ENCODE measurements at places on chromosomes 7 and 10.

GRCh38 chr7:437329-438251, 82.1 kb downstream of the PDGFA start:
- ATAC-seq = no peak

GRCh38 chr10:104574838-104575237, 66.3 kb upstream of the SORCS3 start:
- ATAC-seq = peak; percentile 83

DNA sequence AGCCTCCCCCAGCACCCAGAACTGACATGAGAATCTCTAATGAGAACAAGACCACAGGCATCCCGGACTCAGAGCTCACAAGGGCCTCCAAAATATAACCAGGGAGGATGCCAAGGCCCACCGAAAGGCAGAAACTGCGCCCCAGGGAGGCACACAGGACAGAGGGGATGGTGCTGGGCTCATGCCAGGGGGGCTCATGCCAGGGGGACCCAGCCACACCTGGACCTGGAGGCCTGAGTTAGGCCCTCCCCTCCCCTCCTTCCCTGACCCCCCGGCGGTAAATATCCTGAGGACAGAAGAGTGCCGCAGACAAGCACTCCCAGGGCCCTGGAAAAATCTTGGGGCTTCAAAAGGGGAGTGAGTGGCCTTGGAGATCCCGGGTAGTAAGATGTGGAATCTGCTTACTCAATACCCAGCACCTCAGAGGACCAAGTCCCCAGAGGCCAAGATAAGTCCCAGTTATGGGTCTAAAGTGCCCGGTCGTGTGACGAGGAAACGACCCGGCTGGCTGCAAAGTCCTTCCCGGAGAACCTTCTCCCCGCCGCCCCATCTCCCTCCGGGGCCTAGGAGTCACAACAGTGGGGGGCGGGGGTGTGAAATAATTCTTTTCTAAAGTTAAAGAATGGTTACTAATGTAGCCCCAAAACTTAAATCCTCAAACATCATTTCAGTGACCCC, 11.9 kb downstream of the PDGFA start:
- ATAC-seq = no peak

GRCh38 chr7:134778941-134779740, at the start of gene CALD1:
TSS of gene CALD1 (plus strand) at chr7:134779634. CDS start at chr7:134867734, 88,100 bp downstream.
- ATAC-seq = peak; percentile 89

DNA sequence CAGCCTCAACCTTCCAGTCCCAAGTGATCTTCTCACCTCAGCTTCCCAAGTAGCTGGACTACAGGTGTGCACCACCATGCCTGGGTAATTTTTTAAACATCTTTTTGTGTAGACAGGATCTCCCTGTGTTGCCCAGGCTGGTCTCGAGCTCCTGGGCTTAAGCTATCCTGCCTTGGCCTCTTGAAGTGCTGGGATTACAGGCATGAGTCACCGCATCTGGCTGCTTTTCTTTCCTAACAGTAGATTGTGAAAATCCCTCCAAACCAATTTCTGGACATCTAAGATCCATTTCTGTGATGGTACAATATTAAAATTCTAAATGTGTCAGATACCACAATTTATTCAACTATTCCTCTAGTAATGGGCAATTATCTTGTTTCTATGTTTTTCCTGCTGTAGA, 38.7 kb downstream of the RAB18 start:
- ATAC-seq = no peak

DNA sequence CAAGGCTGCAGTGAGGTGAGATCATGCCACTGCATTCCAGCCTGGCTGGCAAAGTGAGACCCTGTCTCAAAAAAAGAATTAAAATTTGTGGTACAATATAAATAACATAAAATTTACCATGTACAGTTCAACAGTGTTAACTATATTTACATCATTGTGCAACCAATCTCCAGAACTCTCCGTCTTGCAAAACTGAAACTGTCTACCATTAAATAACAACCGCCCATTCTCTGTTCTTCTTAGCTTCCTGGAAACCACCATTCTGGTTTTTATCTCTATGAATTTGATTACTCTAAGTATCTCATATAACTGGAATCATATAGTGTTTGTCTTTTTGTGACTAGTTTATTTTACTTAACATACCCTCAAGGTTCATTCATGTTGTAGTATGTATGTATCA, 167.6 kb downstream of the AUTS2 start:
- no peak for ATAC-seq

DNA sequence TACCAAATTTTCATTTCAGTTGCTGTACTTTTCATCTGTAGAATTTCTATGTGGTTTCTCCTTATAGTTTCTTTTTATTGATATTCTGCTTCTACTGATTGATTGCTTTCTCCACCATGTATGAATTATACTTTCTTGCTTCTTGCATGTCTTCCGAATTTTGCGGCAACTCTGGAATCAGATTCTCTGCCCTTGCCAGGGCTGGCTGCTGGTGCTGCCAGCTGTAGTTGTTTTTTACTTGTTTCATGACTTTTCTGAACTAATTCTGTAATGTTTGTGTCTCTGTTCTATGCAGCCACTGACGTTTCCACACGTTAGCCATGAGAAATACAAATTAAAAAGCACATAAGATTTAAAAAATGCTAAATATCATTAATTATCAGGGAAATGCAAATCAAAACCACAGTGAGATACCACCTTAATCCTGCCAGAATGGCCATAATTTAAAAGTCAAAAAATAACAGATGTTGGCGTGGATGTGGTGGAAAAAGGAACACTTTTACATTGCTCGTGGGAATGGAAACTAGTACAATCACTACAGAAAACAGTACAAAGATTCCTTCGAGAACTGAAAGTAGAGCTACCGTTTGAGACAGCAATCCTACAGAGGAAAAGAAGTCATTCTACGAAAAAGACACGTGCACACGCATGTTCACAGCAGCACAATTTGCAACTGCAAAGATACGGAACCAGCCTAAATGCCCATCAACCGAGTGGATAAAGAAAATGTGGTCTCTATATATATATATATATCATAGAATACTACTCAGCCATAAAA, 51.5 kb downstream of the MAD1L1 start:
- no peak for ATAC-seq

- no peak for ATAC-seq
These were observed 171.5 kb upstream of the SP4 start for GRCh38 chr7:21256310-21256877.

DNA sequence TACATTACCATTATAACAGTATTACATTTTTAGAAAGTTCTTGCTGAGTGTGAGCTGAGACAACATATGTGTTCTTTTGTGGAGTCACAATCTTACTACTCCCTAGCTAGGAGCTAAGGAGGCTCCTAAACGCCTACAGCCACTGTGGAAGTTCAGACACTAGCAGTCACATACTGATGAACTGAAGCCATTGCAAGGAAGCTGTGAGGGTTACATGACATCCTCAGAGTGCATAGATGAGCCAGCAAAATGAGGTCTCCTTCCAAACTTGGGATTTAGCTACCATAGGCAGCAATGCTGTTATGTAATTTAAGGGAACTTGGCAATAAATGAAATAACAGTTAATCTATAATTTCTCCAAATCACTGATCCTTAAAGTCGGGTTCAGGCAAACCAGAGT, 10.8 kb upstream of the ST7 start:
- no peak for ATAC-seq

- ATAC-seq = no peak
These were observed 265.1 kb downstream of the CCSER2 start for GRCh38 chr10:84593506-84593905.

GRCh38 chr10:49008505-49009198, 69.0 kb upstream of the LRRC18 start:
- peak; percentile 50 for ATAC-seq

DNA sequence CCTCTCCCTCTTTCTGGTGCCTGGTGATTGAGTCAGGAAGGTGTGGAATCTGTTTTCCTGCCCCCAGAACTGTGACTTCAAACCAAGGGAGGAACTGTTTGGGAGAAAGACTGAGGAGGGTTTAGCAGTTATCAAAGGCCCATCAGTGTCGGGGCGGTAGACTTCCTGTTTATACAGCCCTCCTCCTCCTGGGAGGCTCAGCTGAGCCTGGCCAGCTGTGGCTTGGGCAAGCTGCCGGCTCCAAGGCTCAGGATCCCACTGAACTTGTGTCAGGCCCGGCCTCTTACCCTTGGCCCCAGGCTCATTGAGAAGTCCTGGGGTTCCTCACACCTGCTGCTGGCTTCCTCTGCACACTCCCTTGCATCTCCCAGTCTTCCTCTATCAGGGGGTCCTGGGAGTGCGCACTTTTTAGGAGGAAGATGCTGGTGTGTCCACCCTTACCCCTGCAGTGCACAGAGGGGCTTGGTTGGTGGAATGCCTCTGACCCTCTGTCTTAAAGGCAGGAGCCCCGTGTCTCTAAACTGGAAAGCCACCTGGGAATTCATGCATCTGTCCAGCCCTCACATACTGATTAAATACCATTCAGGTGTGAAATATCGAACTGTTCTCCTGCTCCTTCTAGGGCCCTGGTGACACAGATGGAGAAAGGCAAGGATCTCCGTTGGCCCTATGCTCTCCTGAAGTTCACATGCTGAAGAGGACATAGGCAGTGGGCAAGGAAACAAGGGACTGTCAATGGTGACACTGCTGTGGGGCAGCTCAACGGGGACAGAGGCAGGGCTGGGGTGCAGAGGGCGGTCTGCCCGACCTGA, 32.4 kb downstream of the CXCL12 start:
- peak; percentile 49 for ATAC-seq

DNA sequence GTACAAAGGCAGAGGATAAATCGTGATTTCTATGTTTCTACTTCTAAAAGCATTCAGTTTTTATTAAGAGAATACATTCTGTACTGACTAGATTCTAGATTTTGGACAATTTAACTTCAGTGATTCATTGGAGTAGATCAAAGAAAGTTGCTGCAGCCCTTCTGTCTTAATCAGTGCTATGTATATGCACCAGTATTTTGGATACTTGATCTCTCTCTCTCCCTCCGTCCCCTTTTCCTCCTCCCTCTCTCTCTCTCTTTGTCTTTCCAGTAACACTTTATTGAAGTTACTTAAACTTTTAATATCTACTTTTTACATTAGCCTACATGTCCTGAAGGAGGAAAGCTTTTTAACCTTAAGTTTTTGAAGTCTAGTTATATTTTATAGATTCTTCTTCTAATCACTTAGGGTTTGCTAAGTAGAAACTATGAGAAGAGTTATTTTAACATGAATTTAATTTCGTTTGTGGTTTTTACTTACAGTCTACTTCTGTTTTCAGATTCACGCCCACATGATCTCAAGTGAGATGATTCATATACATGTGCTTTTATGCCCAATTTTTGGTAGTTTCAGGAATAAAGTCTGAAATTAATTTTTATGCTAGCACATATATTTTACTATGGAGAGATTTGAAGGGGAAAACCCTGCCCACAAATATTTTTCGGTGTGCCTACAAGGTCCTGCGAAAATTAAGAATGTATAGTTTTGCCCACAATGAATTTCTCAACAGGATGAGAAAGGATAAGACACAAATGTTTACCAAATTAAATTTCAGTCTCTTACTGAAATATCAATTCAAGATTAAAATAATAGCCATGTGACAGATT, 9.1 kb downstream of the MDFIC start:
- peak; percentile 37 for ATAC-seq

DNA sequence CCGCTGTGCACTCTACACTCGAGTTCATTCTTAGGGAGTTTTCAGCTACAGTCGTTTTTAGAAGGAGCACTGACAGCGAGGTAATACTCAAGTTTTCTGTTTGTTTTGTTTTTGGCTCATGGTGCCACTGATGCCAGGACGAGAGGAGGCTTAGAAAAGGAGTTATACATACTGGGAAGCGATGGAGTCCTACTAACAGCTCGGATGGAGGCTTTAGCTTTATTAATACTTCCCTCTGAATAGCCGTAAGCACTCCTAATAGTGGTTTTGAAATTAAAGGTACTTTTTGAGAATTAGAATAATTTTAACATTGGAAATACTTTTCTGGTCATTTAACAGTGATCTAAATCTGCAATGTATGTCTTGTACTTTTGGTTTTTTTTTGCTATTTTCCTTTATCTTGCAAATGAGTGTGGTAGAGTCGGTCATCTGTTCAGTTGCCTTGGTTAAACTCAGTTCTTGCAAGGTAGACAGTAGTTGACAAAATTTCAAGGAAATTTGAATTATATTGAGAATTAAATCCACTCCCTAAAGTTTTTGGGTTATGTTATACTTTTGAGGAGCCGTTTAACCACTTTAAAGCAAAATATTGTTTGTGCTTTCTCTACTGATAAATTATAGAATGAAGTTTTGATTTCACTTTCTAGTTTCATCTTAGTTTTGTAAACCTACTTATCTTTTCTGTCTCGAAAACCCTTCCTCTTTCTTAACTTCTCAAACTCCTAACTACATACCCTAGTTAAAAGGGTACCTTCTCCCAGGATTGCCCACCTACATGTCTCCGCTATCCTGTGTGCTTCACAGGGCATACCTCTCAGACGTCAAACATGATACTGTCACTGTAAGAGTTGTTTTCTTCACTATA, 1.5 kb downstream of the HBP1 start:
- no peak for ATAC-seq

GRCh38 chr10:77949167-77949566, 22.6 kb upstream of the DLG5 start:
- ATAC-seq = no peak

DNA sequence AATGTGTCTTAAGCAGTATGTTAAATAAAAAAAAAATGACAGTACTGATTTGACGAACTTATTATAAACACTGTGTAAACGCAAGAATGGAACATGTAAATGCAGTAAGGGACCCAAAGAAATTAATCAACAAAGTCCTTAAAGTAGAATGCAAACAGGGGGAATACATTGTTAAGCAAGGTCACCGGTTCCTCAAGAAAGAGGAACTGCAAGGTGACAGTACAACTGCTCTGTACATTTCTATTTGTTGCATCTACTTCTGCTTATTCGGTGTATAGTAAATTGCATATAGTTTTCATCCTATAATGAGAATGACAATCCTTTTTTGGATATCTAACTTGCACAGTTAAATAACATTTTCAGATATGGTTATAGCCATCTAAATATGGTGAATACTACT, 387.0 kb upstream of the SEMA3D start:
- no peak for ATAC-seq

DNA sequence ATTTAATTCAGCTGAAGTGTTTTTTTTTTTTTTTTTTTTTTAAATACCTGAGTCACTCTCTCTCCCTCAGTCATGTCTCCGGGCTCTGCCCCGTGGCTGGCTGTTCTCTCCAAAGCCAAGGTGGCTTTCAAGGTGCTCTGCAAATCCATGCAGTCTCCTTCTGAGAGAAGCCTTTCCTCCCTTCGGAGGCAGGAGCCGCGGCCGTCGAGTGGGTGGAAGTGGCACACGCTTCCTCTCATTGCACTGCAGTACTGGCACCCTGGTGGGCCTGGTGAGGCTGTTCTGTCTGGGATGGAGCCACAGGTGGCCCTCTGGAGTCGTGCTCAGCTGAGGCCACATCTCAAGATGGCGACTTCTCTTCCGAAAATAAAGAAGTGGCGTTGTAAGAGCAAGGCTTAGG, 221.8 kb downstream of the GLRX3 start:
- ATAC-seq = no peak

GRCh38 chr10:107971973-107972372, 807.5 kb upstream of the SORCS1 start:
- no peak for ATAC-seq

DNA sequence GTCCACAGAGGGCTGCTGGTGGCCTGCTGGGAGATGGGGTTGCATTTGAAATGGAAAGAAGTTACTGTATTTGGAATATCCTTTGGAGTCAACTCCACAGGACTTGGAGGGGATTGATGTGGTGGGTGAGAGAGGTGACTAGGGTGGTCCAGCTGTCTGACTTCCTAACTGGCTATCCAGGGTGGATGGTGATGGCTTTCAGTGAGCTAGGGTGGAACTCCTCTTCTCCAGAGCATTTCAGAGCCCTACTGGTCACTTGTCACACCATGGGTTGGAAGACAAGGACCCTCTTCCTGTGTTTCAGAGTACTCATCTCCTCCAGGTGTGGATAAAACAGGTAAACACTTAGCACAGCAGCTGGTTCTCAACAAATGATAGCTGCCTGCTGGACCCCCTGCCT, 3.3 kb upstream of the ADAMTS14 start:
- ATAC-seq = no peak

- no peak for ATAC-seq
These were observed 32.3 kb upstream of the DNAJB12 start for GRCh38 chr10:72386916-72387586.

Data from motor neuron (in vitro differentiated cells).